Stimulated activated CD8-positive, alpha-beta memory T cell treated with anti-CD3 and anti-CD28 coated beads, Interleukin-4, amount 100 ng/mL, for 1 hour (primary cell): ENCODE measurements at places on chromosomes 1 and 21.

- no peak for DNase-seq
Measured at GRCh38 chr1:172178886-172179285, 241.6 kb upstream of the C1orf105 start.

DNA sequence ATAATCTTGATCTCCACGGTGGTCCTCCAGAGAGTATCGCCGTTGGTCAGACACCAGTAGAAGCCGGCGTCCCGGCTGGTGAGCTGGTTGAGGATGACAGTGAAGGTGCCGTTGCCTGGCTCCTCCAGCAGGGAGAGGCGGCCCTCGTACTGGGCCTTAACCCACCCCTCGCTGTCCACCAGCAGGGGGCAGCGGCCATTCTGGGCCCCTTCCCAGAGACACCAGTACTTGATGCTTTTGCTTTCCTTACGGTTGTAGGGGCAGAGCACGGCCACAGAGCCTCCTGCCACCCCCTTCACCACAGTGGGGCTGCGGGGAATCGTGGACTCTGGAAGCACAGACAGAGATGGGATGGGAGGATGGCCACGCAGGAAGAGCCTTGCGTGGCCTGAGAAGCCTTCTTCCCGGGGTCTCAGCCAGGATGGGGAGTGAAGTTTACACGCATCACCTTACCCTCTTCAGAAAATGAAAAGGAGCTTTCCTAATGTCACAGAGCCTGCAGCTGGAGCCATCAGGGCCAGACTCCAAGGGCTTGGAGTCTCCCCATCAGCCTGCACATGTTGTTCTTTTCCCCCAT, 10.7 kb downstream of the PIGR start:
- DNase-seq: no peak

GRCh38 chr1:159751031-159751430, 29.7 kb upstream of the DUSP23 start:
- no peak for DNase-seq

DNA sequence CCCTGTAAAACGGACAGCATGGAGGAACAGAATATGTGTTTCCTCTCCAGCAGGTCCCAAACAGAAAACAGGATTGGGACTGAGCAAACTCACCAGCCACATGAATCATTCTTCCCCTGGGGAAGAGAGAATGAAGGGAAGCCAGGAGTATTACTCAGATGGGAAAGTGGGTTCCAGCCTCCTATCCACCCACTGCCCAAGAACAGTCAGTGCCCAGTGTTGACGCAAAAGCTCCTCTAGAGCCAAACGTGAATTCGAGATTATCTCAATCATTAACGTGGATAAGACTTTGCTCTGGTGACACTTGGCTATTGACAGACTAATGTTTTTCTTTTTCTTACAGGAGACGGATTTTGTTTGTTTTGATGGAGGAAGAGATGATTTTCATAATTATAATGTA, 9.3 kb downstream of the MIA3 start:
- DNase-seq: no peak

DNA sequence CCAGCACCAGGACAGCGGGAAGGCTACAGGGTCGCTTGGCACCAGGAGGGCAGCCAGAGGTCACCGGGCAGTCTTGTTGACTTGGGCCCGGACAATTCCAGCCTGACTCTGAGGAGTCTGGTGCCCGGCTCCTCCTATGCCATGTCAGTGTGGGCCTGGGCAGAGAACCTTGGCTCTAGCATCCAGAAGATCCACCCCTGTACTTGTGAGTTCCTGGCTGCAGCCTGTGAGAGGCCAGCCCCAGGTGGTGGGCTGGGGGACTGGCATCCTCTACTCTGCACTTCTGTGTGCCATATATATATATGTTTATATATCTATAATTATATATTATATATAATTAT, 11.6 kb upstream of the PTPN7 start:
- no peak for DNase-seq

DNA sequence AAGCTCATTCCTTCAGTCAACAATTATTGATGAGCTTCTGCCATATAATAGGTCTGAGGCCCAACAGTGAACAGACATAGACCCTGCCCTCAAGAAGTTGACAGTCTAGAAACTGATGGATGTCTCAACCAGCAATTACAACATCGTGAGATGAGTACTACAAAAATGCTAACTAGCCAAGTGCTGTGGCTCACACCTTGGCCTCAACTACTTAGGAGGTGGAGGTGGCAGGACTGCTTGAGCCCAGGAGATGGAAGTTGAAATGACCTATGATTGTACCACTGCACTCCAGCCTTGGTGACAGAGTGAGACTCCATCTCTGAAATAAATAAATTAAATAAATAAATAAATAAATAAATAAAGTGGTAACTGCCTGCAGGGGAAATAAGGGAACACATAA, 11.7 kb upstream of the PTP4A2 start:
- DNase-seq: no peak

- no peak for DNase-seq
Measured at GRCh38 chr1:247204177-247204647, 32.4 kb upstream of the ZNF124 start.

- peak; percentile 42 for DNase-seq
Measured at GRCh38 chr21:45228171-45228641, 59.5 kb downstream of the POFUT2 start.

- DNase-seq: no peak
Measured at GRCh38 chr1:8257621-8258020, 60.3 kb upstream of the SLC45A1 start.

GRCh38 chr1:236659792-236660587, 26.3 kb upstream of the ACTN2 start:
- no peak for DNase-seq

GRCh38 chr1:2273401-2274090, 45.4 kb downstream of the SKI start:
- DNase-seq: no peak

GRCh38 chr1:210291786-210292230, 36.9 kb upstream of the HHAT start:
- DNase-seq: no peak

GRCh38 chr1:37448691-37449417, 25.5 kb upstream of the ZC3H12A start:
- DNase-seq: no peak

DNA sequence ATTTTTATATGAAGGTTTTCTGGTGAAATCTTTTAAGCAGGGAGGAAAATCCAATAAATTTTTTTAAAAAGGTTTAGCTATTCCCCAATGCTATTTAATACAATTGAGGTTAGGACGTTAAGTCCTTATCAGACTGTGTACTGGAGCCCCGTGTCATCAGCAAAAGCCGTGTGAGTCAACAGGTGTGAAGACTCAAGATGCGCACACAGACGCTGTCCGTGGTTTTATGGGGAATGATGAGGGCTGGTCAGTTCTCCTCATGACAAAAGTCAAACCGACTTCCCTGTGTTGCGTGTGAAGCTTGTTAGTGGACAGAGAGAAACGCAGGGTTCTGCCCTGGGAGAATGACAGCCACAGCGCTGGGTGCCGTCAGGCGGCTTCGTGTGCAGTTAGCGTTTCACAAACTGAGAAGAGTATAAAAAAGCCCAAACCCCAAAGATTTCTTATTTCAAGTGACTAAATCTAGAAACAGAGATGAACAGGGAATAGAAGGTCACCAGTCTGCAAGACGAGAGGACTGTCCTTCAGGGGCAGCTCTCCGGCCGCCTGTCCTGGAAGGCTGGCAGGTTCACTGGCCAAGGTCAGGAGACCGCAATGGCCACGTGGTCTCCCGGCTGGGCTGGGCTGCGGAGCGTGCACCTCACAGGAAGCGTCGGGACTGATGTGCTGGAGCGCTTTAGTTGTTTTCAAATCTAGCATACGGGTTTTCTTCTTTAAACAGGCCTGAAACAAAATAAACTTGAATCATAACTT, 22.4 kb downstream of the PTTG1IP start:
- no peak for DNase-seq

DNA sequence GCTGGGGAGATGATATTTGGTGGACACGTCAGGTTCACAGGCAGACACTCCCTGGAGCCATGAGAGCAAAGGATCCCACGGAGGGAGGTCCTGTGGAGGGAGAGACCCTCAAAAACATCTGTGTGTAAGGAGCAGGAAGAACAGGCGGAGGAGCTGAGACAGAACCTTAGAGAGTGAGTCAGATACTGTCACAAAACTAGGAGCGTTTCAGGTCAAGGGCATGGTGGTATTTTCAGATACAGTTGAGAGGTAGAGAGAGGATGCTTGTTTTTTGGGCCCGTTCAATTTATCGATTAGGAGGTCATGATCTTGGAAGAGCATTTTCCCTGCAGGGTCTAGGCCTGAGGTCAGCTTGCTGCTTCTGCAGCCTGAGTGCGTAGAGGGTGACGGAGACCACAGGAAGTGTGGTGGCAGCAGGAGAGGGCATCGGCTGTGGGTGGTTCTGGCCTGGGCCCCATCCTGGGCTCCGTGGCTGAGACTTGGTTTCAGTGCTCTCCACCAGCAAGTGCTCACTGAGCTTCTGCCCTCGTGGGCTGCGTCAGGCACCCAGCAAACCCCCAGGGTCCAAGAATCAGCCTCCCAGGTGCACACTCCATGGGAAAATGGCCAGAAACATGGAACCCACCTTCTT, 39.9 kb downstream of the SPSB1 start:
- DNase-seq: no peak

GRCh38 chr1:176552217-176552991, 89.4 kb downstream of the PAPPA2 start:
- no peak for DNase-seq

DNA sequence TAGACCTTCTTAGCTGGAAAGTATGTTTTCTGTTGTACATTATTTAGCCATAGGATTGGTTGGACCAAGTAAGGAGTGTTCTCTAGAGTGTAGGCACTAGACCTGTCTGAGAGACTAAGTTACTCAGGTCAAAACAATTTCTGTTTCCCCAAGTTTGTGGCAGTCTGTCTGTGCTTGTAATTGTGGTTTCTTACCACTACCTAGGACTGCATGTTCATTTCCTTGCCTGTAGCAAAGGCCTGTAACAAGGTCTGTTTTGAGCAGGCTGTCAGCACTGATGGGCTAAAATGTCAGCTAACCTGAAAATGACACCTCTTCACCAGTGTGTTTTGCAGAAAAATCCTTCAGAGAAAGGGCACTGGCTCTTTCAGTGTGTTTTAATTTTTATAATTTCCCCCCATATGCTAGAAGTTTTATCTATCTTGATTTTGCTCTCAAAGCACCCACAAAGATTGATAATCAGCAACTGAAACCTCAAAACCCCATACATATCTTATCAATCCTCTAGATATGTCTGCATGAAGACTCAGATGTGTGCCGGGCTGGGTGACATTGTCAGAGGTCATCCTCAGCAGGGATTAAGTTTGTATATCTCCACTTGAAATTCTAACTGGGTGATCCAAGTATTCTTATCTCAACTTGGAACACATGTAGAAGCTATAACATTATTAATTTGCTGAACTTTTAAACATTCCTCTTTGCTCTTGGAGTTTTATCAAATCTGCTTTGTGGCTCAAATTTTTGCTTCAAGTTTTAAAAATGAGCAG, 50.7 kb upstream of the ST6GALNAC3 start:
- DNase-seq: no peak

DNA sequence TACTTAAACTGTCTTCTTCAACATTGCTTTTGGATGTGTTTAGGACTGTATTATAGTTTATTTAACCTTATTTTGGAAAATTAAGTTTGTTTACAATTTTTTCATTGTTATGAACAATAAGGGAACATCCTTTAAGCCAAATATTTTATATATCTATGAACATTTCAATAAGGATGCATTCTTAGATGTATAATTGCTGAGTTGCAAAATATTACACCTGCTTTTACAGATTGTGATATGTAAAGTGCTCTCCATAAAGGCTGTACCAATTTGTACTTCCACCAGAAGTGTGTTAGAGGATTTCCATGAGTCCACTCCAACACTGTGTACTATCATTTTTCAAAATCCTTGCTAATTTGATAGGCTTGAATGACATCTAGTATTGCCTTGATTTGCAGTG, 7.7 kb downstream of the IL23R start:
- no peak for DNase-seq

DNA sequence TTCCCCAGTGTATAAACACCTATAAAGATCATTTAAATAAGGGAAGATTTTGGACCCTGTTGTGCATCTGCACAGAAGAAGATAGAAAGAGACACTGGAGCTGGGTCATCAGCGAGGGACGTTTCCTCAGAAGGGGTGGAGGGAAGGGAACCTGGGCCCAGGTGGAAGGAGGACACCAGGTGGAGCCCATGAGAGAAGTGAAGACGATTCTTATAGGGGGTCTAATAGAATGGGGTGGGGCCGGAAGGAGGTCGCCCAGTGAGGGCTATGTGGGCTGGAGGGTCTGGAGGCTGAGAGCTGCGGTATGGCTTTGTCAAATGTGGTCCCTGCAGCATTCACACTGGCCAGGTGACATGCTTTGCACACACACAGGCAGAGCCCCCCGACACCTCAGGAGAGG, 13.7 kb downstream of the KIRREL1 start:
- no peak for DNase-seq

DNA sequence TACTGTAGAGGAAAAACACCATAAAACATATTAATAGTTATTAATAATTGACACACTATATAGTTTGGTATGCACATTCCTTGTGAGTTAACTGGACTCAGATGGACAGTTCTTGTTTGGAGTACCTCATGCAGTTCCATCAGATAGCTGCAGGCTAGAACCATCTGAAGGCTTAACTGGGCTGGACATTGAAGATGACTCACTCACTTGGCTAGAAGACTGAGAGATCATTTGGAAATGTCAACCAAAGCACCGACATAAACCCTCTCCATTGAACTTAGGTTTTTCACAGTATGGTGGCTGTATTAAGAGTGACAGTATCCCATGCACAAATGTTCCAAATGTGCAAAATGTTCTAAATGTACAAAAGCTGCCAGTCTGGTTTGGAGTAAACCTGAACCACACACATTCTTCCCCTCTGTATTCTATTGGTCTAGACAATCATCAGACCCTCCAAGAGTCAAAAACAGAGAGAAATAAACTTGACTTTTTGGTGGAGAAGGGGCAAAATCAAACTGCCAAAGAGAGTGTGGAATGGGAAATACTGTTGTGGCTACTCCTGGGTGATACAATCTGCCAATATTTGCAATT, 708.4 kb downstream of the KCNT2 start:
- DNase-seq: no peak

- peak; percentile 64 for DNase-seq
Measured at GRCh38 chr1:229341774-229342655, 832 bp downstream of the CCSAP start.

DNA sequence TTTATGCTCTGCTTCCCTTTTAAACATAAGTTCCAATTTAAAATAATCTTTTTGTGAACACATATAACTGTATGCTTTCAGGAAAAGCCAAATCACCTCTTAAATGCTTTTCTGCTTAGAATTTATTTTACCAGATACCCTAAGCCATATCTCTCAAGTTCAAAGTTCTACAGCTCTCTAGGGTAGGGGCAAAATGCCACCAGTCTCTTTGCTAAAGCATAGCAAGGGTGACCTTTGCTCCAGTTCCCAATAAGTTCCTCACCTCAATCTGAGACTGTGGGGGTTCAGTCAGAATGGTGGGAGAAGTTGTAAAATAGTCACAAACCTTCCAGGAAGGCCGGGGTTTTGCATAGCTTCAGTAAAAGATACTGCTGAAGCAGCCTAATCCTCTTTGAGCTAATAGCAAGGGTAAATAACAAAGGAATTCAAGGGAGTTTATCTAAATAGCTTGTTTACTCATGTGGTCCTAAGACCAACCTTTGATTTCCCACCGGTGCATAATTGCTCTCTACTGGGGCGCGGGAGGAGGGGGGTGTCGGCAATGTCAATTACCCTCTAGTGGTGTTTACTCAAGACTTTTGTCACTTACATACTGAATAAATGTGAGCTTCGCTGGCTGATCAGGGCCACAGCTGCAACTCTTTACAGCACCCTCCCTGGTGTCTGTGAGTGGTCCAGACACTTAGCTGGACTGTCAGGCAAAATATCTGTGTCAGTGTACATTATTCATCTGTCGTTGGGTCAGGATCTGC, 1376.2 kb downstream of the NCAM2 start:
- DNase-seq: no peak
